ENCODE measurements at places on chromosomes 7 and 10.

DNA sequence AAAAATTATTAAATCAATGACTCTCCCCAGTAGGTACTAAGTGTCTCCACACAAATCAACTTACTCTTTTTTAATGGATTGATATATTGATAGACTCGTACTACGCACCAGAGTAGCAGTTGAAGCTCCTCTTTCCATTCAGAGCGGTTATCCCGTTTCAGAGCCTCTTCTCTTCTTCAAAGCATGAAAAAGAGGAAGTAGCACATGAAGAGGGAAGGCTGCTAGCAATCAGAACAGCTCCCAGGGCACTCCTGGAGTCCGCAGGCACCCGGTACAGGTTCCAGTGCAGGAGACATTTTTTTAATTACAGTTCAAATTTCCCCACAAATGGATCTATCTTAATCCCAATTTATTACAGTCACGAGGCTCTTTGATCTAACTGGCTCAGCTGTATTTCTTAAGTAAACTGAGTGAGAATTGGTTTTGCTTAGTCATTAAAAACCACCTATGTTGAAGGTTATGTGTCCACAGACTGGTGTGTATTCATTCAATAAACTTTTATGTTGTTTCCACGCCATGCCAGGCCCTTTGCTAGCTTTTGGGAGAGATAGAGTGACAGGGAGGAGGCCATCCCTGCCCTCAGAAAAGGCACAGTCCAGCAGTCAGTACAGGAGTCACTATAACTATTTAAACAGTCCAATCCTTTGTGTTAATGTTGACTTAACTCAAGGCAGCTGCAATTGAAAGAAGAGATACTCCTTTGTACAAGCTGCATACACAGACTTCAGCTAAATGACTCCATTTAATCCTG is 32.1 kb upstream of the CALN1 start:
- no peak for DNase-seq

- peak; percentile 44 for DNase-seq
These were observed 3.7 kb upstream of the ZNF800 start for GRCh38 chr7:127396184-127396583.

- DNase-seq, result no peak
These were observed 76.5 kb upstream of the ARID5B start for GRCh38 chr10:61825001-61825400.

DNA sequence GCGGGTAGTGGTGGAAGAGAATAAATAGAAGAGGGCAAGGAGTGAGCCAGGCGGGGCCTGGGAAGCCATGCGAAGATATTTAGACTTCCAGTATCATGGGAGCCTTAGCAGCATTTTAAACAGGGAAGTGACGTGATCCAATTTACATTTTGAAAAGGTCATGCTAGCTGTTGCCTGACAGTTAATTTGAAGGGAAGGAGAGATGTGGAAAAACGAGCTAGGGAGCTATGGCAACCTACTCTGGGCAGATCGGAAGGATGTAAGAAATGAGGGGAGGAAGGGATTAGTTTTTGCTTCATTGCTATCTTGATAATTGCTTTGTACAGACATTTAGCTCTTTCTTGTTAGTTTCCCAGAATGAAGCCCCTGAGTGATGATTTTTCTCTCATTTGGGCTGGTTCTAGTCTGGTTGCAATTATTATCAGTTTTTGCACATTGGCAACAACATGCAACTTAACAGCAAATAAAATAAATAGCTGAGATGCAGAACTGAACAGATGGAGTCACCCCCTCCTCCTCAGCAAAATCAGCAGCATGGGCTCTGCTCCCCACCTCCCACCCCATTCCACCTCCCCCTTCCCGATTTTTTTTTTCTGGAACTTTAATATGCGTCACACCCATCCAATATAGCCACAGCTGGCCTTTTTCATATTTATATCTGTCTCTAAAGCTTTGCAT is 13.0 kb upstream of the CALU start:
- DNase-seq, result no peak

- DNase-seq, result no peak
These were observed 563.1 kb upstream of the GALNT17 start for GRCh38 chr7:70568674-70569334.

GRCh38 chr7:129421717-129422250 is 12.4 kb upstream of the STRIP2 start:
- DNase-seq, result no peak

DNA sequence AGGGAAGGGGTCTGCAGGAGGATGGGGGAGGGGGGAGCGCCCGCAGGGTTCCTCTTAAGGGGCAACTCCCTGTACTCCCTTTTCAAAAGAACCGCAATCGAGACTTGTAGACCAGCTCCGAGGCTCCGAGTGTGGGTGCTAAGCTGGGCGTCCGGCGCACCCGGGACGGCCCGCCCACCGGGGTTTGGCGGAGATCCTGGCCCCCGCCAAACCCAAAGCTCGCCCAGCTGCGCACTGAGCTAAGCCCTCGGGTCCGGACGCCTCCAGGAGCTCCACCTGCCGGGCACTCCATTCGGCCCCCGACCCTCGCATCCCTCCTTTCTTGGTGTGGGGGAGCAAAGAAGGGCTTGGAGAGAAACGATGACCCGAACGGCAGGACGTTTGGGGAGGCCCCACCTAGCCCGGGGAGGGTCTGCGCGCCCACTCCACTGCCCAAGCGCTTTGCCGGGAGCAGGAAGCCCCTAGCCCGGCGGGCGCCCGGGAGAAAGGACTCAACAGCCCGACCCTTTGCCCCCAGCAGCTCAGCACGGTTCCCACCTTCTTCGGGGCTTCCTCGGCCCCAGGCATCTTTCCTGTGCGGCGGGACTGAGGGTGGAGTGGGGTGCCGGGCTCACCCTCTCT is 651 bp downstream of the AFAP1L2 start:
- peak; percentile 35 for DNase-seq

DNA sequence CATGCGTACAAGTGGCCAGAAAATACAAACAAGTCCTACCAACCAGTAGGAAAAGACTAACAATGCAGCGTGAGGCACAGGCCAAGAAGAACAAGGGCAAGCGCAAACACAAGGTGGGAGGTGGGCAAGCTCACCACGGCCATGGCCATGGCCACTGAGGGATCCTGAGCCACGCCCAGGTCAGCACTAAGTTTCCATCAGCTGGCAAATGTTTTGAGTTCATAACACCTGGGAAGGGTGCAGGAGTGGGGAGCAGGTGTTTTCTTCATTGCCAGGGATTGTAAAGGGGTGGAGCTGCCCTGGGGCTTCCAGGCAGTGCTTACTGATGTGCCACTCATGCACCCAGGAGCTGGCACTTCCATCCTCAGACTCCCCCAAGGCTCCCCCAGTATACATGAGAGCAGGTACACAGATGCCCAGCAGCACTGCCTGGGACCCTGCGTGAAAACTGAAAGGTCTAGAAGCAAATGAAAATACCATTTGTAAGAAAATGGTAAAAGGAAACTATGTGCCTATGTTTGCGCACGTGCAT is 139.2 kb upstream of the RET start:
- no peak for DNase-seq

- peak; percentile 64 for DNase-seq
These were observed 115.5 kb upstream of the CREB5 start for GRCh38 chr7:28296571-28297483.

All from right cardiac atrium (tissue), 5 donors.